CD4-positive, alpha-beta T cell treated with Interleukin-17A for 4 hours (primary cell): ENCODE measurements at places on chromosomes 5 and 9.

DNA sequence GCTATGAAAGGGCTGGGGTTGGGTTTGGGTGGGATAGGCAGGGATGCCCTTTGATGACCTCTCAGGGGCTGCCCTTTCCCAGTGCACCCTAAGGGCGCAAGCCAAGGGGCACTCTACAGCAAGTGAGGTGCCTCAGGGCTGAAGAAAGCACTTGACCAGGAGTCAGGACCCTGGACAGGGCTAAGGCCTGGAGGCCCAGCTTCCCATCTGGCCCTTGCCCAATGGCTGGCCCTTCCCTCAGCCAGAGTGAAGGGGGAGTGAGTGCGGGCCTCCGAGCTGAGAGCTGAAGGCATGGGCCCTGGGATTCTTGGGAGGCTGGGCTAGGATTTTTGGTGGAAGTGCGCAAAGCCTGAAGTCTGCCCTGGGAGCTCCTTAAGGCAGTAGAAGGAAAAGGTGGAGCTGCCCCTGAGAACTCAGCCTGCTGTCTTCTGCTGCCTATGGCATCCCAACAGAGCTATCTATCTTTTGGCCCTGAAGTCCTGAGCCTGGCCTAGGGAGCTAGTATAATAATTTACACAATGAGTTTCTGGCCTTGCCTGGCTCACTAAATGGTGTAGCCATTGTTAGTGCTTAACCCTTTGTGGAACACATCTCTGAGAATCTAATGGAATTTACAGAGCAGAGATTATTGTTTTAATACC lies 16.4 kb downstream of the JADE2 start:
- DNase-seq, result peak; percentile 32

DNA sequence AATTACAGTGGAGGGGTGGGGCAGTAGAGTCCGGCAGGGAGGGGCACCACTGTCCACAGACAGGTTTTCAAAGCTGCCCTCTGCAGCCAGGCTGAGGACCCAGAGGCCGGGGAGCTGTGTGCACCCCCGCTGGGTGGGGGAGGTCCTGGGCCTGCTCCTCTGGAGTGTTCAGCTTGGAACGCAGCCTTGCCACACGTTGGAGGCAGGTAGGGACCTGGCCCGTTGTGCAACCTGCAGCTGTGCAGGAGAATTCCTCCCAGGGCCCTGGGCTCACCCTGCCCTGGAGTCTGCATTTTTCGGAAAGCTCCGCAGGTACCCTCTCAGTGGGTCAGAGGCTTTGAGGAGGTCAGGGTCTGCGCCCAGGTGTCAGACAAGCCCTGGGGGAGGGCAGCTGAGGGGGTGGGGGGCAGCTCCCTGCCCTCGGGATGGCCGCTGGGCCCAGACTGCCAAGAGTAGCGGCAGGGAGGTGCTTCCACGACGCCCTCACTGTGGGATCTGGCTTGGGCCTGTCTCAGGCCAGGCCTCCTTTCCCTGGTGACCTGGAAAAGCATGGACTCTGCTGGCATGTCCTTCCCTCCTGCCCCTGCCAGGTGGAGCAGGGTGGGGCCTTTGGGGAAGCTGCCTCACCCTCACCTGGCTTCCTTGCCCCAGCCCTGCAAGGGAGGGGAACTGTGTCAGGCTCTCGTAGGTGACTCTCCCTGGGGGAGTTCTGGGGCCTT lies 29.5 kb downstream of the RXRA start:
- DNase-seq, result no peak

GRCh38 chr5:2320611-2321010 lies 430.9 kb downstream of the IRX2 start:
- DNase-seq, result no peak

- DNase-seq, result no peak
These were observed 250.9 kb downstream of the CD180 start for GRCh38 chr5:66945389-66946349.

DNA sequence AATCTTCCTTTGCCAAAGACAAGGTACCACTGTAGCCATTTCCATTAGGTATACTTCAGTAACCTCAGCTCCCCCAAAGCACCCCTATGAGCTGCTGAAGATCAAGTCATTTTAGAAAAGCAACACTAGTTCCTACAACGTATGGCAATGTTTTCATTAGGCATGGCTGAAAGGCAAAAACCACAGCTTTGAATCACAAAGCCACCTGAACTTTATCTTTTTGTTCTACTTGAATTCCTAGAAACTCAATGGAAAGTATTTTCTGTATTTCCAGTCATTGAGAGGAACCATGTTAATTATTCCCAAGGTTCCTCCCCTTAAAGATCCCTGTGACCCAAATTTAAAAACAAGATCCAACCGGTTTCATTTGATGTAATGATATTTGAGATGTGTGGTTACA lies 152.1 kb downstream of the EFNA5 start:
- no peak for DNase-seq

DNA sequence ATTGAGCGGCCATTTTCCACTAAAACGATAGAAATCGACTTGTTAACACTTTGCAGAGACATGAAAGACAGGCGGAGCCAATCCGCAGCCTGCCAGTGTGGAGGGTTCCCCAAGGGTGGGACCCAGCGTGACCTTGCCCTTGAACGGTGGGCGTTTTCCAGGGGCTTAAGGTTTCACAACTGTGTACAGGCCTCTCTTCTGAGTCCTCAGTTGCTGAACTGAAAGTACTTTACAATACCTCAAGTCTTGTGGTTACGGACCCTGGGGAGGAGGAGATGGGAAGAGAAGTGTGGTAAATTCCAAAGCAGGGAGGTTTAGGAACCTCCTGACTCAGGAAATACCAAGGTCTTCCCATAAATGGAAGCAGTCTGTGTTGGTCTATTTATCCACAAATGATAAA lies 68.2 kb upstream of the CKMT2 start:
- DNase-seq, result no peak

GRCh38 chr9:126053913-126054312 lies 272.7 kb upstream of the MVB12B start:
- DNase-seq, result no peak

DNA sequence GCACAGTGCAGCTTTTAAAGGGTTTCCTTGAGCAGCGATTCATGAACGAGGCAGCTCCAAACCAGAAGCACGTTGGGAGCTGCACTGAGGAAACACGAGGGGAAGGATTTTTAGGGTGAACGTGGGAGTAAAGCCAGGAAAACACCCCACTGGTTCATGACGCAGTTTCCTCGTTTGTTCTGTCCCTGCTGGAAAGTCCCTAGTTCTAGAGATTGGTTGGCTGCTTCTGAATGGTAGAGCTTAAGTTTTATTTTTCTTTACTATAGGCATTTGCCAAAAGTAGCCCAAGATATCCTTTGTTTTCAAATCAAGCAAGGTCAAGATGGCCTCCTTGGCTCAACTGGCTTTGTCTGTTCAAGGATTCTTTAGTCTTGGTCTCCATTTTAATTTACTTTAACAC lies 116.5 kb upstream of the CACNA1B start:
- no peak for DNase-seq

DNA sequence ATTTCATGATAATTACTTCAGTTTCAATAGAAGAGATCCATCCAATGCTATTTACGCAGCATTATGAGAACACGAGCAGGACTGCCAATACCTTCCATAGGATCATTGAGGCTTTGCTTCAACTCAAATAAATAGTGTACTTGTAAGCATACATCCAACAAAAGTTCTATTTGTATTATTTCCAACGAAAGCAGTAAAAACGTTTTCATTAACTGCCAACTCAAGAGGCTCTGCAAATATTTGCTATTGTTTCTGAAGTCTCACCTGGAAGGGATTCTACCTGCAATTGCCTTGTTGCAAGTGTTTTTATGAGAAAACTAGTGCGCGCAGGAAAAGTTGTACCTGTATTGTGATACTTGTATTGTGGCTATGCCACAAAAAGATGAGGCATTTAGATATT lies 11.0 kb upstream of the GNPDA1 start:
- DNase-seq, result no peak

DNA sequence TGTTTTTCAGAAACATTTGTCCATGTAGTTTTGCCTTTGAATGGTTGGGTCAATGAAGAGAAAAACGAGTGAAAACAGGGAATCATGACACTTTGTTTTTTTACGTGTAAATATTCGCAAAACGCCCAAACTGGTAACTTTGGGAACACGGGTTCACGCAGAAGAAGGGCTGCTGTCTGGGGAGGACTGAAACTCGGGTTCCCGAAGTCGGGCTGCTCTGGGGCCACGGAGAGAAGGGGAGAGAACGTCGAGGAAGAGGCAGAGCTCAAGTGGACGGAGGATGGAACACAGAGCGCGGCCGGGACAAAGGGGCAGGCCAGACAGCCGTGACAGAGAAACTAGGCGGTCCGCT lies 478 bp upstream of the SETD9 start:
- DNase-seq, result no peak

GRCh38 chr5:58224661-58225060 lies 235.2 kb downstream of the PLK2 start:
- DNase-seq, result no peak

DNA sequence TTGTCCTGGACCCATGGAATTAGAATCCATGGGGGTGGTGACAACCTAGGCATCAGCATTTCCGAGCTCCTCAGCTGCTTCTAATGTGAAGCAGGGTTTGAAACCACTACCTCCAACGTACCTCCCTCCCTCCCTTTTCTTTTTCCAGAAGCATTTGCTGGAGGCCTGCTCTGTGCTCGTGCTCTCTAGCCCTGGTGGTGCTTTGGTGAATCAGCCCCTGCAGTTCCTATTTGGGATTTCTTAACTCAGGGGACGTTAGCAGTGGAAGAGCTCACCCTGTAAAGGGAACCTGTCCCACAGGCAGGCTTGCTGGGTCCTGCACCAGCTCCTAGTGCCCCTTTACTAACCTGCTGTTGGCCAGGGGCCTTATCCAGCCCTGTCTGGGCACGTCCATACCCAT lies 55.0 kb downstream of the NSG2 start:
- DNase-seq, result no peak

- peak; percentile 69 for DNase-seq
These were observed 79.0 kb downstream of the TLR4 start for GRCh38 chr9:117782931-117783788.

GRCh38 chr5:125554355-125554754 lies 807.9 kb upstream of the ZNF608 start:
- no peak for DNase-seq

GRCh38 chr5:9192266-9192665 lies 353.6 kb downstream of the SEMA5A start:
- DNase-seq, result no peak

DNA sequence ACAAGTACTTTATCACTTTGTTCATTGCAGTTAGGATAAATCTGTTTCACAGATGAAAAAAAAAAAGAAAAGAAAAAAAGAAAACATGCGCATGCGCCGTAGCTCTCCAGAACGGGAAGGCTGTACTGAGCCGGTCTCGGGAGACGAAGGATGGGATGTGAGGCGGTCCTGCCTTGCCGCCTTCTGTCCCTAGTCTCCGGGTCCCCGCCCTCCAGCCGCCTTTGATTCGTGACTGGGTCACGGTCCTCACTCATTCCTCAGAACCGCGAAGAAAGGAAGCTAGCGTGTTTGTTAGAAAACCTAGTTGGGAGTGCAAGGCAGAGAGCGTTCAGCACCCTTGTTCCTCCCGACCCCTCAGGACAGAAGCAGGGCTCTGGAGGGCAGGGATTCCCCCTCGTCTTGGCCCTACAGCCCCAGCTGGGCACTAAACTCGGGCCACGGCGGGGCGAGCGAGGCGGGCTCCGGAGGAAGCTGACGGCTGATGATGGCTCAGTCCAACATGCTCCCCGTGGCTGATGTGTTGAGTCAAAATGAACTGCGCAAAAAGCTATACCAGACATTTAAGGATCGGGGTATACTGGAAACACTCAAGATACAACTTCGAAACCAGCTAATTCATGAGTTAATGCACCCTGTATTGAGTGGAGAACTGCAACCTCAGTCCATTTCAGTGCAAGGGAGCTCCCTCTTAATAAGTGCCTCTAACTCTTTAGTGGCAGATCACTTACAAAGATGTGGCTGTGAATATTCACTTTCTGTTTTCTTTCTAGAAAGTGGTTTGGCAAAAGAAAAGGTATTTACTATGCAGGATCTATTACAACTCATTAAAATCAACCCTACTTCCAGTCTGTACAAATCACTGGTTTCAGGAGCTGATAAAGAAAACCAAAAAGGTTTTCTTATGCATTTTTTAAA lies 40.0 kb downstream of the CPLANE1 start:
- peak; percentile 20 for DNase-seq

DNA sequence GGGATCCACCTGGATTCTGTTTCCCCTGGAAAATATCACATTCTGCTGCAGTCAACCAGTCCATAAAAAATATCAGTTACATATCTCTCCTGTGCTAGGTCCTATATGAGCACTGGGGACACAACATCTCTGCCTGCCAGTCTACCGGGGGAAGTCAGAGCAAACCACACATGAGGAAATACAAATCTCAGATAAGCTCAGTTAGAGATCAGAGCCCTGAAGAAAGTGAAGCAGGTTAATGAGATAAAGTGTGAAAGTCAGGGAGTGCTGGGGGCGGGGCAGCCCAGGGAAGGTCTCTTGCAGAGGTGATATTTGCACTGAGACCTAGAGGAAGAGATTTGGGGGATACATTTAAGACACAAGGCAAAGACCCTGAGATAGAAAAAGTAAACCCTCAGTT lies 67.8 kb upstream of the SLC1A1 start:
- peak; percentile 6 for DNase-seq

DNA sequence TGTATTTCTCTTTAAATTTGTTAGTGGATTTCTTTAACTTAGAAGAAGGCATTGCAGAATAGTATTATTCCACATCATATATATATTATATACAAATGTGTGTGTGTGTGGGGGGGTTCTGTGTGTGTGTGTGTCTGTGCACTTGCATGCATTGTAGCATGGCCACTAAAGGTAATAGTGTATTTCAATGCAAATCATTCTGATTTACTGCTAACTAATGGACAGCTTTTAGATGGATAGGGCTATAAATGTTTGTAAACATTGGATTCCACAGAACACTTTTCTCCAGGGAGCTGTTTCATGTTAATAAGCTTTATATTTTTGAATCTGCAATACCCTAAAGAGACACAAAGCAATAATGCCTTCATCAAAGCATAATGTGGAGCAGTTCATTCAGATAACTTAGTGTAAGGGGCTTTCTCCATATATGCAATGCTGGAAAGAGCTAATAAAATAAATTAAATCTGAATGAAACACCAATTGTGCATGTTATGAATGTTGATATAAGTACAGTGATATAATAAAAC lies 496.7 kb upstream of the CDH9 start:
- no peak for DNase-seq

DNA sequence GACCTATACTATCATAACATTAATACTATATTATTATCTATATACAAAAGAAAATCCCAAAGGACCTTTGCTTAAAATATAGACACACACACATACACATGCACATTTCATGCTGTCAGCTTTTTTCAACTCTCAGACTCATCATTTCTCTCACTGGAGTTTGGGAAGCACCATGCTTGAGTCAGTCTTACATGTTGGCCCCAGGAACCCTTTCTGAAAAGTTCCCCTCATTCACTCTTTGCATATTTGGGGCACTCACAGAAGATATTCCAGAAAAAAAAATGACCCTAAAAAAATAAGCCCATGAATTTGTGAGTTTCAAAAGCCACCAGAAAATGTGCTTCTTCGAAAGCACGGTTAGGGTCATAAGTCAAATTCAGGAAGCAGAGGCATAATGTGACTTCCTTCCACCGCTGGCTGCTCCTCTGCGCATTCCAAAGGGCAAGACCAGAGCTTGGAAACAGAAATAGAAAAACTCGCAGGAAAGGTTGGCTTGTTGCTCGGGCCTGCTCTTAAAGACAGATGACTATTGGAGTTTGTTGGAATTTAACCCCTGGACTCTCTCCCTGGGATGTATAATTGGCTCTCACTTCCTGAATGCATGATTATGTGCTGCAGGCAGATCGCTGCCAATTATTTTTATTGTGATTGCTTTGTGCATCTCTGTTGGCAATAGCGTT lies 129.7 kb upstream of the IQGAP2 start:
- no peak for DNase-seq
